ENCODE measurements at places on chromosomes 16 and 17.

- DNase-seq, result no peak
These were observed 29.1 kb downstream of the EFCAB13 start for GRCh38 chr17:47352848-47353247.

GRCh38 chr16:57127037-57127763 is 34.8 kb downstream of the CPNE2 start:
- DNase-seq, result no peak

- no peak for DNase-seq
These were observed 11.2 kb downstream of the QRICH2 start for GRCh38 chr17:76296889-76297288.

DNA sequence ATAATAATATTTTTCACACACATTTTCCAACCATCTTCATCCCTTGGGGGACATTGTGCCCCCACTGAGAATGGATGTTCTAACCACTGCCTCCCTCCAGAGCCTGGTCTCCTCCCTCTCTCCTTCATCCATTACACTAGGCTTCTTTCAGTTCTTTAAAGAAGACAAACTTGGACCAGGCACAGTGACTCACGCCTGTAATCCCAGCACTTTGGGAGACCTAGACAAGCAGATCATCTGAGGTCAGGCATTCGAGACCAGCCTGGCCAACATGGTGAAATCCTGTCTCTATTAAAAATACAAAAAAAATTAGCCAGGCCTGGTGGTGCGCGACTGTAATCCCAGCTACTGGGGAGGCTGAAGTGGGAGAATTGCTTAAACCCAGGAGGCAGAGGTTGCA is 6.5 kb downstream of the ALOX15 start:
- DNase-seq, result no peak

- DNase-seq, result no peak
These were observed 25.1 kb downstream of the FA2H start for GRCh38 chr16:74749291-74750055.

GRCh38 chr16:1466968-1467521 is 7.8 kb downstream of the CLCN7 start:
- DNase-seq, result no peak

GRCh38 chr16:51939378-51939871 is 607.5 kb downstream of the TOX3 start:
- DNase-seq, result no peak

- DNase-seq, result peak; percentile 62
These were observed 979 bp downstream of the ABHD15 start for GRCh38 chr17:29565643-29566472.
